ENCODE measurements at places on chromosomes 5 and 9. TPM values are rescaled to one million over a fixed set of nuclear protein-coding genes. Genes with fewer than 3 reads are reported as not detected.
A peak's percentile ranks its signal among the peaks of the same experiment; 100 is the strongest.

Gene CATSPER3
- 0.31 TPM for total RNA-seq

DNA sequence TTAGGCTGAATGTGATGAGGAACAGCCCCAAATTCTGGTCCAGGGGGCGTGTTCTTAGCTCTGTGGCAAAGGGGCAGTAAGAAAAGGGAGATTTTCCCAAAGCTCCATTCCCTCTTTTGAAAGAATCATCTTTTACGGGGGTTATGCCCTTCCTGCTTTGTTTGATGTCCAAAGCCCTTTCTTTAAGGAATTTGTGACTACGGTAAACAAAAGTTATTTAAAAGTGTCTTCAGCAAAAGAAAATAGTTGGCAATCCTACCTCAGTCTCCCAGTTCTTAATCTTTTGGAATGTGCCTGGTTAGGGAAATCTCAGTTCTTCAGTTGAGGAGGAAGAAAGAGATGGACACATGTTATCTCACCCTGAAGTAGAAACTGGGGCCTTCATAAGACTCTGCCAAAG, 24.4 kb upstream of the ARSI start:
- no peaks in the 10 kb centered on the region for H3K27me3 ChIP-seq
- no peak overlapping the region for H3K4me3 ChIP-seq
- H3K36me3 ChIP-seq, result no peaks in the 10 kb centered on the region
- DNase-seq, result no peak

Gene ERAP2
- total RNA-seq, result 44.5 TPM

Gene RNF20
- 39.1 TPM for total RNA-seq

Gene CTNND2
- total RNA-seq, result not detected

DNA sequence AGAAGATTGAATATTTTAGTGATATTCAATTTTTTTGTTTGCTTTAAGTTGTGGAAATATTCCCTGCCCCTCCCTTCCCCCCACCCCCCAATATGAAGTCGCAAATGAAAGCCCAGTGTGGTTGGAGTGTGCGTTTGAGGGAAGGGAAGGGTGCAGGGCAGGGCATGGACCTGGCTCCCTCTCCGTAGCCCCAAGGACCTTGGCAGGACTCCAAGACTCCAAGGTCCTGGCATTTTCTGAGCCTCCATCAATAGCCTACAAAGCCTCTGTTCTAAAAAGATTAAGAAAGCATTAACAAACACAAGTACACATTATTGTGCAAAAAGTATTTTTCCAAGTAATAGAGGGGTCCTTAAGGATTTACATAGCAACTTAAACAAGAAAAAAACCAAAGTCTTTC, 38.8 kb upstream of the PTPN3 start:
- peaks cover 9% of the 10 kb centered on the region for H3K27me3 ChIP-seq
- H3K4me3 ChIP-seq, result no peak overlapping the region
- no peak for DNase-seq

- DNase-seq, result no peak
- H3K36me3 ChIP-seq, result no peaks in the 10 kb centered on the region
- peaks cover 7% of the 10 kb centered on the region for H3K27me3 ChIP-seq
- H3K27ac ChIP-seq, result no peak overlapping the region
Measured at GRCh38 chr9:97543561-97543960, 42.1 kb downstream of the TMOD1 start.

GRCh38 chr9:3896576-3896975, 370.8 kb upstream of the RFX3 start:
- no peak for DNase-seq
- peaks cover 11% of the 10 kb centered on the region for H3K27me3 ChIP-seq
- H3K27ac ChIP-seq, result no peak overlapping the region
- no peaks in the 10 kb centered on the region for H3K36me3 ChIP-seq

GRCh38 chr5:172910828-172911627, 48.2 kb upstream of the RPL26L1 start:
- H3K4me3 ChIP-seq, result no peak overlapping the region
- H3K36me3 ChIP-seq, result peaks cover 8% of the 10 kb centered on the region
- no peaks in the 10 kb centered on the region for H3K27me3 ChIP-seq
- H3K27ac ChIP-seq, result no peak overlapping the region

- no peak for DNase-seq
- H3K36me3 ChIP-seq, result no peaks in the 10 kb centered on the region
- H3K4me3 ChIP-seq, result no peak overlapping the region
- no peak overlapping the region for H3K27ac ChIP-seq
- H3K27me3 ChIP-seq, result no peaks in the 10 kb centered on the region
Measured at GRCh38 chr9:121743441-121744001, 92.1 kb downstream of the DAB2IP start.

GRCh38 chr5:152051499-152052454, 127.1 kb upstream of the GLRA1 start:
- H3K27me3 ChIP-seq, result peaks cover 1% of the 10 kb centered on the region
- peaks cover 6% of the 10 kb centered on the region for H3K36me3 ChIP-seq
- H3K27ac ChIP-seq, result no peak overlapping the region
- H3K4me1 ChIP-seq, result no peaks in the 10 kb centered on the region

GRCh38 chr5:82351754-82352145, 73.6 kb upstream of the RPS23 start:
- no peak overlapping the region for H3K27ac ChIP-seq
- no peak overlapping the region for H3K4me3 ChIP-seq
- no peaks in the 10 kb centered on the region for H3K36me3 ChIP-seq

DNA sequence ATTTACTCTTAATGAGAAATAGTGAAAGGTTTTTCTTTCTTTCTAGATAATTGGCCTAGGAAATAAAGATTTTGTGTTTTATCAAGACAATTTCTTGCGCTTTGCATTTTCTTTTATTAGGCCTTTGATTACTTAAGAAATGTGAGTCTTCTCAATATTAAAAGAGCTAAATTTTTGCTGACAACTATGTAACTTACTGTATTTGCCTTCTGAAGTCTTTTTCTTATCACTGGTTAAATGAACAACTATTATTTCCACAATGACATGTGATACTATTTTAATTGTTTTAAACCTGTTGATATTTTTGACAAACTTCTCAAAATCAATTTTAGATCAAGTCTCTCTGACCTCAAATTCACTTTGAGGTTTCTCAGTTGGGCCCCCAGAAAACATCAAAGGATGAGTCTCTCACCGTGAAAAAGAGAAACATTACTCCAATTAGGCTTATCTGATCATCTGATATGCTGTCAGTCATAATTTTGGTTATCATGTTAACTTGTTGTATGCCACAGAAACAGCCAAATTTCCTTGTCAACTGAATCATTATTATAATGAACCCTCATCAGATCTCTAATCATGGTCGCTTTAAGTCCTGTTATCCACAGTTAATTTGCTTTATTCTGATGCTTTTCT, 48.8 kb downstream of the RAPGEF1 start:
- H3K4me3 ChIP-seq, result peak overlapping the region; percentile 34
- H3K36me3 ChIP-seq, result peaks cover 3% of the 10 kb centered on the region
- H3K27ac ChIP-seq, result peak overlapping the region; percentile 75
- peaks cover 80% of the 10 kb centered on the region for H3K4me1 ChIP-seq

Gene PCDHA8
- total RNA-seq, result not detected

Gene UNC5A
- total RNA-seq, result not detected

Gene TMEM252
- total RNA-seq, result not detected

GRCh38 chr9:83219154-83219923, 156.4 kb upstream of the RASEF start:
- H3K4me3 ChIP-seq, result peak overlapping the region; percentile 64
- peak; percentile 38 for DNase-seq
- no peaks in the 10 kb centered on the region for H3K4me1 ChIP-seq
- H3K27me3 ChIP-seq, result peaks cover 44% of the 10 kb centered on the region
- no peaks in the 10 kb centered on the region for H3K36me3 ChIP-seq

Gene PRDM9
- total RNA-seq, result not detected

All from activated CD8-positive, alpha-beta T cell treated with anti-CD3 and anti-CD28 coated beads for 36 hours (primary cell).